ENCODE measurements at places on chromosomes 7 and 10. TPM values are rescaled to one million over a fixed set of nuclear protein-coding genes. Genes with fewer than 3 reads are reported as not detected.

The VIPR2 gene
- polyA plus RNA-seq, result 0.61 TPM

The AEBP1 gene
- 1.6 TPM for polyA plus RNA-seq

The NUTM2B gene
- not detected for polyA plus RNA-seq

The STEAP1B gene
- not detected for polyA plus RNA-seq

The SFRP5 gene
- 0.54 TPM for polyA plus RNA-seq

The FGL2 gene
- polyA plus RNA-seq, result 4.1 TPM

The LOXL4 gene
- 0.43 TPM for polyA plus RNA-seq

The STK31 gene
- polyA plus RNA-seq, result 0.15 TPM

The UCMA gene
- not detected for polyA plus RNA-seq

The SEPTIN14 gene
- polyA plus RNA-seq, result not detected

The KDM7A gene
- polyA plus RNA-seq, result 3.5 TPM

The RAMP3 gene
- polyA plus RNA-seq, result not detected

The FAM53B gene
- polyA plus RNA-seq, result 41.6 TPM

The AMZ1 gene
- 0.08 TPM for polyA plus RNA-seq

The NKX2-3 gene
- polyA plus RNA-seq, result not detected

The VAX1 gene
- not detected for polyA plus RNA-seq

The CDK14 gene
- polyA plus RNA-seq, result 0.05 TPM

The PRLHR gene
- not detected for polyA plus RNA-seq

The GRID2IP gene
- not detected for polyA plus RNA-seq

The CYP17A1 gene
- 0.13 TPM for polyA plus RNA-seq

The ADCYAP1R1 gene
- polyA plus RNA-seq, result not detected

The NOS3 gene
- polyA plus RNA-seq, result 5.2 TPM

The SPDYE2B gene
- polyA plus RNA-seq, result 0.28 TPM

The SH3PXD2A gene
- 0.48 TPM for polyA plus RNA-seq

The AGAP5 gene
- polyA plus RNA-seq, result 0.45 TPM

The NPY4R2 gene
- polyA plus RNA-seq, result not detected

The OPN4 gene
- polyA plus RNA-seq, result not detected

The MRC1 gene
- polyA plus RNA-seq, result not detected

The UBTD1 gene
- 2.0 TPM for polyA plus RNA-seq

The SVIL gene
- polyA plus RNA-seq, result 9.2 TPM

The OR2A42 gene
- not detected for polyA plus RNA-seq

The CNPY1 gene
- polyA plus RNA-seq, result not detected

The SEMA3C gene
- not detected for polyA plus RNA-seq

The RGR gene
- polyA plus RNA-seq, result not detected

The SRGN gene
- 274 TPM for polyA plus RNA-seq

The SPDYE8 gene
- 0.16 TPM for polyA plus RNA-seq

The ANKRD30A gene
- not detected for polyA plus RNA-seq

The PLEKHS1 gene
- not detected for polyA plus RNA-seq

The CYP26C1 gene
- polyA plus RNA-seq, result not detected

The ASZ1 gene
- not detected for polyA plus RNA-seq

The GPC2 gene
- polyA plus RNA-seq, result not detected

The MMD2 gene
- not detected for polyA plus RNA-seq

The FAM13C gene
- not detected for polyA plus RNA-seq

The HOXA13 gene
- not detected for polyA plus RNA-seq

The WNT2 gene
- polyA plus RNA-seq, result not detected

The SFMBT2 gene
- 4.9 TPM for polyA plus RNA-seq

The PLXDC2 gene
- 1.5 TPM for polyA plus RNA-seq

The STN1 gene
- polyA plus RNA-seq, result 101 TPM

The PDCD11 gene
- 16.4 TPM for polyA plus RNA-seq

The IFIT2 gene
- polyA plus RNA-seq, result 7.1 TPM

The BAZ1B gene
- 31.1 TPM for polyA plus RNA-seq
